Astrocyte of the spinal cord (primary cell): ENCODE measurements at places on chromosomes 12 and 14.
A peak's percentile ranks its signal among the peaks of the same experiment; 100 is the strongest.

DNA sequence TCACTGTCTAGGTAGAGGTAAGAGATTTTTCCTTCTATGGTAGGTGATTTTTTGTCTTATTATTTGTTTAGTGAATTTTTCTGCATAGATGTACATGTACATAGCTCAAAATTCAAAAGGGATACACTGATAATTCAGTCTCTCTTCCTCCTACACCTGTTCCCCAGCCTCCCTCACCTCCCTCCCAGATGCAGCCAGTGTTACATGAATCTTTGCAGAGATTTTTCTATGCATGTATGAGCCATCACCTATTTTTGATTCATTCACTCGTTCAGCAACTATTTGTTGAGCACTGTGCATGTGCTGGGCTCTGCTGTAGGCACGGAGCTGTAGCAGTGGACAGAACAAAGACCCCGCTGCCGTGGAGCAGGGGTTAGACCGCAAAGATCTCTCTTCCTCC is 218.9 kb downstream of the AACS start:
- DNase-seq = no peak

DNA sequence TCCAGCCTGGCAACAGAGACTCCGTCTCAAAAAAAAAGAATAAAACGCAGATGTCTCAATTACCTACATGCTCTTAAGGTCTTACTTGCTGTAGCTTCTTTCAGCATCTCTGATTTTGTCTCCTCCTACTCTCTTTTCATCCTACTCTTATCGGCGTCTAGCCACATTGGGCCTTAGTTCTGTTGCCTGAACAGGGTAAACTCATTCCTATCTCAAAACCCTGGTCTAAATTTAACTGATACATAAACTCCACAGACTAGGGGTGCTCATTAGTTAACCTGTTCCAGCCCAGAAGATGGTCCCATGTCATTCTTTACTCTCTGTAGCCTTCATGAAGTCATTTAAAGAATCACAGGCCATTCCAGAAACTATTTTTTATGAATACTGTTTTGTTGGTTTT is 33.6 kb downstream of the EXD2 start:
- no peak for DNase-seq

- DNase-seq = no peak
Measured at GRCh38 chr14:63499701-63500250, 43.4 kb downstream of the PPP2R5E start.

DNA sequence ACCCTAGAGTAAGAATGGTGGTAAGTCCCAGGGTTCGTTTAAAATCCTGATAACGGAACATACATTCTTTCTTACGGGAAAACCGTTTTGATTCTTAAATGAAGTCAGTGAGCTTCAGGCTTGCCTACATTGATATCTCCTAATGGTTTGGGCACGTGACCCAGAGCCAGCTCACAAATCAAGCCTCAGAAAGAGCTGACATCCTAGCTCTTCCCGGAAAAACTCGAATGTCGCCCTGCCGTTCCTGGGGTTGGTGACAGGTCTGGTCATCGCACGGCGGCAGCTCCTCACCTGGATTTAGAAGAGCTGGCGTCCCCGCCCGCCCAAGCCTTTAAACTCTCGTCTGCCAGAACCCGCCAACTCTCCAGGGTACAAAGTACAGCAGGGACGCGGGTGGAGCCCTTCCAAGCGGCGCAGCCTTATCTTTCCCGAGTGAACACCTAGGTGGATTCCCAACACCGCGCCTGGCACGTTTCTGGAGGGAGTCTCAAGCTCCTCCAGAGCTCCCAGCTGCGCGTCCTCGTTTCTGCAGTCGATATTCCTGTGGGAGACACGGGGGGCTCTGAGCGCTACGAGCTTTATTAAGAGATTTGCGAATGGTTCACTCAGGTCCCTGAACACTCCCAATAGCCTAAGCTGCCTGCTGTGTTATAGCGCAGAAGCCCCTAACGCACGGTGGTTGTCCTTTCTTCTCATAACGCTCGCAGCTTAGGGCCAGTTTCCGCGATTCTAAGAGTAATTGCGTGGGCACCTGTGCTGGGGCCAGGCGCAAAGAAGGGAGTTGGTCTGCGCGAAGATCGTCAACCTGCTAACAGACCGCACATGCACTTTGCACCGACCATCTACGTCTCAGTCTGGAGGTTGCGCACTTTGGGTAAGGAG is at the start of gene SSTR1:
SSTR1 (plus strand) TSS at position 169 of the 882 bp plus-strand sequence. CDS start 1,486 bp downstream, outside the sequence.
- DNase-seq = peak; percentile 5

GRCh38 chr14:60647081-60647836 is 2.0 kb downstream of the SIX1 start:
- DNase-seq = peak; percentile 61

DNA sequence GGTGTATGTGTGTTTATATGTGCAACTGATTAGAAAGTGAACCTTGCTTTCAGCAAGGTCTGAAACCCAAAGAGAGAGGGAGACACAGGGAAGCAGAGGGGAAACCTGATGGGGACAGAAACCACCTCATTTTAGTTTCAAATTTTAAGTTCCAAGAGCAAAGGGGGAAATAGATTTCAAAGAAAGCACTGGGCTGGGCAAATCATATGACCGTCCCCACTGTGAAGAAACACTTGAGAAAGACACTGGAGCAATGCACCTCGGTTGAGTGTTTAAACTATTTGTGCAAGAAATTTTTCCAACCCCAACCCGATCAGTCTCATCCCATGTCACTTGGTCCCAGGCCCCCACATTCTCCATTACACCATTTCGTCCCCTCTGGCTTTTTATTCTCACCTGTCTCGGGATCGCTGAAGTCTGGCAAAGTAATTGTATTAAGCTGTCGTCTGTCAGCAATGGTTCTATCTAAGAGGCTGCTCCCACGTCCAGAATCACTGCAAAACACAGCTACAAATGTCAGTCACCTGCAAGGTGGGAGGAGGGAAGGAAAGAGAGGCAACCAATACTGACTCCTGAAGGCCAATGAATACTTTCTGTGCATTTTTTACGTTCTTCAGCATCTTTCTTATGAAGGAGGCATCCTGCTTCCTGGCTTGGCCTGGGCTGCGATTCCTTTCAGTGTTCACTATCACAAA is 205.7 kb downstream of the TTC7B start:
- DNase-seq = no peak

DNA sequence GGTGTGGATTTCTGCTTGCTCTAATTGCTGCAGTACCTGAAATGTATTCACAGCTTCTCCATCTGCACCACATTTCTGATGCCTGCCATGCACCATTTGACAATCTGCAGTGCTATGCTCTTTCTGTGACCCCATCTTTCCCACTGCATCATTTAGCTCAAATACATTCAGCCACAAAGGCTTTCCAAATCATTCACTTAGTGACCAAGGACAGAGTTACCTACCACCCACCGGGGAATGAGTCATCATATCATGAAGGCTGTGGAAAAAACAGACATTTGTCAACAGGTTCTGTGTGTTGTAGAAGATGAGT is 465.5 kb upstream of the ATP2B1 start:
- peak; percentile 46 for DNase-seq

- no peak for DNase-seq
Measured at GRCh38 chr12:12349711-12350665, at the start of gene MANSC1. TSS of gene MANSC1 (minus strand) at chr12:12350242. CDS start at chr12:12343314, 6,928 bp downstream.

- DNase-seq = peak; percentile 85
Measured at GRCh38 chr14:22656945-22657731, 13.0 kb upstream of the OR6J1 start.

- no peak for DNase-seq
Measured at GRCh38 chr12:69512820-69513219, 42.6 kb downstream of the FRS2 start.
